Keratinocyte (primary cell): ENCODE measurements at places on chromosomes 16 and 17.

GRCh38 chr17:81210868-81211267 lies 11.9 kb downstream of the CEP131 start:
- no peak for DNase-seq

GRCh38 chr17:80564545-80564944 lies 19.9 kb downstream of the RPTOR start:
- DNase-seq: no peak

DNA sequence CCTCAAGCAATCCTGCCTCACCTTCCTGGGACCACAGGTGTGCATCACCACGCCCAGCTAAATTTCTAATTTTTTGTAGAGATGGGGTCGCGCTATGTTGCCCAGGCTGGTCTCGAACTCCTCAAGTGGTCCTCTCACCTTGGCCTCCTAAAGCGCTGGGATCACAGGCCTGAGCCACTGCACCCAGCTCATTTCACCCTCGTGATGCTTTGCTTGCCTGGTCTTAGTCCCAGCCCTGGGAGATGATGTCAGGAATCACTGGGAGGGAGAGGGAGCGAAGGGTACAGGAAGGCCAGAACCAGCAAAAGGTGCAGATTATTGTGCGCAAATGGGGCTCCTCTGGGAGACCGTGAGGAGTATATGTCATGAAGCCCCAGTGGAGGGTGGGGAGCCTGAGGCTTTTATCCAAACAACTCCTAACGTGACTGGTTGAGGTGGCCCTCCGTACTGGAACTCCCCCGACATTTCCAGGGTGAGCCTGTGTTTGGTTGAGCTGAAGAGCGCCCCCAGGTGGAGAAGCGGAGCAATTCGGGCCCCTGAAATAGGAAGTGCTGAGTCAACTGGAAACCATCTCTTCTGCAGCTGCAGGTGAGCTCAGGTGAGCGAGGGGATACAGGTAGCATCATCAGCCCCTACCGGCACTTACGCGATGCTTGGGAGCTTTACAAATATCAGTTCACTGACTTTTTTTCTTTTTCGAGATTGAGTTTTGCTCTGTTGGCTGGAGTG lies 41.2 kb upstream of the HAPSTR1 start:
- DNase-seq: no peak

- DNase-seq: no peak
Measured at GRCh38 chr17:1362065-1362848, 37.8 kb downstream of the YWHAE start.

DNA sequence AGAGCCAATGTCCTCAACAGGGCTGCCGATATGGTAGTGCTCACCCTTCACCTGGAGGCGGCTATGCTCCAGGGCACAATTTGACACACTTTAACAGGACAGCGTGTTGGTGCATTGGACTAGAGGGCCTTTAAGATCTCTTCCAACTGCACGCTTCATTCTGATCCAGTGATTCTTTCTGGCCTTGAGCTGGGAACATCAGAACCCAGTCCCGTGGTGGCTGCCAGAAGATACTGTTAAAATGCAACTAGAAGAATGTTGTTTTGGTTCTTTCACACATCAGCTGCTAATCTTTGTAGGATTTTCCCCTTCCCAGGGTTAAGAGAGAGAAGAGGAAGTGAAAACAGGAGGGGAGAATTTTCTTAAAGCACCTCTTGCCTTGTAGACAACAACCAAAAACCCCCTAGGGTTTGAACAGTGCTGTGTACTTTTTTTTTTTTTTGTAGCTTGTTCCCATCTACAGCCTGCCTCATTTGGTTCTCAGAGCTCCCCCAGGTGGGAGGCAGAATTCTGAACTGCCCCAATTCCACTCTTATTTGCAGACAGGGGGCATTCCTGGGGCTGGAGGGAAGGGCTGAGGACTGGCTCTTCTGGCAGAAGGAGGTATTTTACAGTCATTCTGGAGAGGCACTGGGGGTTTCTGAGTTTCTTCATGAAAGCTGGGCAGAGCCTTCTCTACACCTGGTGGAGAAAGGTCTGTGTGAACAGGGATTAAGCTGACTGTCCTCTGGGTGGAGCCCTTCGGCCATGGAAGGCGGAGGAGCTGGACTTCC lies 32.4 kb downstream of the SMARCE1 start:
- no peak for DNase-seq

- no peak for DNase-seq
Measured at GRCh38 chr17:63247706-63248105, 198.4 kb downstream of the CYB561 start.

GRCh38 chr17:73874008-73874720 lies 229.9 kb upstream of the SDK2 start:
- no peak for DNase-seq

GRCh38 chr16:80824623-80825364 lies 20.4 kb upstream of the CDYL2 start:
- peak; percentile 19 for DNase-seq

DNA sequence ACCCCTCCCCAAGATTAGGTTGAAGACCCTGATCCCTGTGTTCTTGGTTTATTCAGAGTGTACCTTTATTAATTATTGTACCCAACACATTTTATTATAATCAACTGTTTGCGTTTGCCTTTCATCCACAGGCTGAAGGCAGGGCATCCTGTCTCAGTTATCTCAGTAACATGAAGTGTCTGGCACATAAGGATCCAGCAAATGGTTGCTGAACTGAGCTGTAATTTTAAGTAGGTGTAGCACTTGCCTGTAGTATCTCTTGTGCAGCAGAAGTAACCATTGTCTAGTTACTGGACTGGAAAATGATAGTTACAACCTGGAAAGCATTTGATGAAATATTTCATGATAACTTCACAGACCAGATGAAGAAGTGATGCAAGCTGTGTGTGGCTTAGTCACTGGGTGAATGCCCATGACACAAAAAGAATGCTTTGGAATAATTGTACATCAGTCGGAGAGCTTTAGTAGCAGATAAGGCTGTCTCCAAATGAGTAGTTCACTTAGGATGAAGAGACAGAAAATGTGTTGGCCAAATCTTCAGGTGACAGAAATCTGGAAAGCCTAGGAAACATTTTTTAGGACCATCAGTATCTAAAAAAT lies 56.6 kb downstream of the ESRP2 start:
- no peak for DNase-seq

GRCh38 chr17:73414171-73414955 lies 102.6 kb upstream of the CDC42EP4 start:
- DNase-seq: no peak
